NK-92 treated with Interleukin-12 subunit alpha and Interleukin-12 subunit beta, amount 100 ng/mL, for 24 hours (cell line): ENCODE measurements at places on chromosomes 13 and 19.

- no peak for DNase-seq
Observed at GRCh38 chr19:48310227-48310626, 15.1 kb upstream of the EMP3 start.

GRCh38 chr13:79992111-79992510 is 348.8 kb downstream of the SPRY2 start:
- DNase-seq: no peak

GRCh38 chr19:15639596-15639995 is 1.1 kb upstream of the CYP4F3 start:
- no peak for DNase-seq

- no peak for DNase-seq
Observed at GRCh38 chr13:30125422-30126073, 181.8 kb downstream of the KATNAL1 start.

DNA sequence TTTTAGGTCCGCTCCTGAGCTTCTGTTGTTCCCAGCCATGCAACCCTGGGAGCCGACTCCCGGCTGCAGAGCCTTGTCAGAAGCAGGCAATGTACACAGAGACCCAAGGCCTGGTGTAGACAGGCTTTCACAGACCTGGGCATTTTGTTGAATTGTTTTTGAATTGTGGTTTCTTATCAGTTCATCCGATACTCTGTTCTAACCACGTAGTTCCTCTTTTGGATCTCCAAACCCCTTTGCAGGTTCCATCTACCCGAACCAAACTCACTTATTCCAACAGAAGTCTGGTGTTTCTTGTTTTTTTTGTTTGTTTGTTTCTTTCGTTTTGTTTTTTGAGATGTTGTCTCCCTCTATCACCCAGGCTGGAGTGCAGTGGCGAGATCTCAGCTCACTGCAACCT is 6.3 kb upstream of the NLRP2 start:
- no peak for DNase-seq
